Cerebellum (tissue), 4 donors: ENCODE measurements at places on chromosomes 1 and 21. TPM values are rescaled to one million over a fixed set of nuclear protein-coding genes. Genes with fewer than 3 reads are reported as not detected.

Gene KCNE2
- 0.45 TPM for total RNA-seq

Gene SAMD11
- 2.4 TPM for total RNA-seq

Gene FBXO28
- 42.8 TPM for total RNA-seq

Gene GRHL3
- 1.2 TPM for total RNA-seq

Gene UBE2U
- not detected for total RNA-seq

Gene VCAM1
- 22.4 TPM for total RNA-seq

Gene PDC
- not detected for total RNA-seq

Gene RAD54L
- 2.6 TPM for total RNA-seq

Gene C1orf226
- total RNA-seq, result 3.4 TPM

Gene NHLH1
- total RNA-seq, result 14.3 TPM

Gene OR2T5
- not detected for total RNA-seq

Gene RNU1-3
- total RNA-seq, result 40,842 TPM

Gene CELSR2
- 39.0 TPM for total RNA-seq

Gene HNRNPU
- 402 TPM for total RNA-seq

Gene GBP6
- total RNA-seq, result 0.73 TPM

Gene GUCA2B
- total RNA-seq, result not detected

Gene ZNF672
- total RNA-seq, result 16.1 TPM

Gene RNU1-2
- total RNA-seq, result 40,842 TPM

Gene RNU11
- not detected for total RNA-seq

Gene CCDC17
- 1.00 TPM for total RNA-seq

Gene MYOC
- total RNA-seq, result 0.27 TPM

Gene HSD3B2
- total RNA-seq, result not detected

Gene TRIM67
- total RNA-seq, result 29.4 TPM

Gene CCDC190
- total RNA-seq, result not detected

Gene SSBP3
- 36.4 TPM for total RNA-seq

Gene NES
- total RNA-seq, result 45.5 TPM

Gene PCP4L1
- total RNA-seq, result 13.0 TPM

Gene ZNF691
- total RNA-seq, result 9.5 TPM

Gene CD1B
- not detected for total RNA-seq

Gene ATP6V1G3
- not detected for total RNA-seq

Gene FCGR2B
- total RNA-seq, result 0.18 TPM

Gene DIO1
- total RNA-seq, result not detected

Gene EVI5
- total RNA-seq, result 51.3 TPM

Gene MEF2D
- total RNA-seq, result 6.5 TPM

Gene ANKRD65
- 1.1 TPM for total RNA-seq

Gene C1orf74
- 2.4 TPM for total RNA-seq

Gene DPT
- total RNA-seq, result 0.27 TPM
